ENCODE measurements at places on chromosomes 1 and 21.

DNA sequence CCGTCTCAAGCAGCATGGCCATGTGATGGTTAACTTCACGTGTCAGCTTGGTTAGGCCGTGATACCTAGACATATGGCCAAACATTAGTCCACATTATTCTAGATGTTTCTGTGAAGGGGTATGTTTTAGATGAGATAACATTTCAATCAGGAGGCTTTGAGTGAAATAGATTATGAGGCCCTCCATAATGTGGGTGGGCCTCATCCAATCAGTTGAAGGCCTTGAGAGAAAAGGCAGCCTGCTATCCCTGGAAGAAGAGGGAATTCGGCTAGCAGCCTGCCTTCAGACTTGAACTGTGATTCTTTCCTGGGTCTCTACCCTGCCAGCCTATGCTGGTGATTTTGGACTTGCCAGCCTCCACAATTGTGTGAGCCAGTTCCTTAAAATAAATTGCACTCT lies 90.1 kb downstream of the ZSCAN20 start:
- DNase-seq = no peak

- DNase-seq = no peak
These were observed 346.9 kb upstream of the DAB1 start for GRCh38 chr1:57770772-57771171.

DNA sequence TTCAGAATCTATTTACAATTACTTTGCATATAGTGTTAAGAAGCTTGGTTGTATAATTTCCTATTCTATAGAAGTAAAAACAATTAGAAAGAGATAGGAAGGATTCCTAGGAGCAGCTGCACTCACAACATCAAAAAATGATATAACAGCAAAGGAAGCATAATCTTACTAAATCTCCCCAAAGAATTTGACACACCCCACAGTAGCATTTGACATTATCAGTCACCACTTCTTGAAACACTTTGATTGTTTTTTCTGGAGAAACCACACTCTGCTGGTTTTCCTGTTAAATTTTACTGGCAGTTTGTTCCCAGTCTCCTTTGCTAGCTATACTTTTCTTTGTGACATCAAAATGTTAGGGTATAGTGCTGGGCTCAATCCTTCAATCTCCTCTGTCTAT lies 100.8 kb upstream of the KIAA1614 start:
- no peak for DNase-seq

GRCh38 chr1:219993554-219994433 lies 52.5 kb downstream of the EPRS1 start:
- no peak for DNase-seq

- DNase-seq = no peak
These were observed 682.9 kb upstream of the ADAMTS5 start for GRCh38 chr21:27649762-27650161.

GRCh38 chr1:179876300-179876715 lies 1.3 kb downstream of the TOR1AIP2 start:
- DNase-seq = peak; percentile 78

- DNase-seq = peak; percentile 65
These were observed 5.5 kb upstream of the RGS21 start for GRCh38 chr1:192311281-192311680.

DNA sequence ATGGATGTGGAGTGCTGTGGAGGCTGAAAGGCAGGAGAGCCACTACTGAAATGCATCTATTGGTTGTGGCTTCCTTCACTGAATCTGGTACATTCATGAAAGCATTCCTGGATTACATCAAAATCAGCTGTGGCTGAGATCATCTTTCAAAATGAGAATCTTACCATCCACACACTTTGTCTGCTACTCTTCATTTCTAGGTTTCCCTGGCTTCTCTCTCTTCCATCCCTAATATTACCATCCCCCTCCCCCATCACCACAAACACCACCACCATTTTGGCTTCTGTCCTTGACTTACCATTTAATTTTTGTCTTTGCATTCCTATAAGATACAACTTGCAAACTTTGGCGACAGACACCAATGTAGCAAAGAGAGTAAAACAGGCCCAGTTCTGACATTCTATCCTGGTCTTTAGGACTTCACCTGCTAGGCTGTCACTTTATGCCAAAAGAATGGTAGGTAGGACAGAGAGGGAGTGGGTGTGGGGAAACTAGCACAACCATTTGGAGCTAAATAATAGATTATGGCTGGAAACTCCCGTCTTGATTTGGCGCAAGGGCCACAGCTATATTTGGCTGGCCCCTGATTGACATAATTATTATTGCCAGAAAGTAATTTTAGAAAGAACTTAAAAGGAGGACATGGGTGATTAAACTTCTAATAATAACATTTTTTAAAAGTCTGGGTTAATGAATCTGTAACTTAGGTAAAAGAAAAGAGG lies 15.1 kb upstream of the DUSP10 start:
- DNase-seq = peak; percentile 51

DNA sequence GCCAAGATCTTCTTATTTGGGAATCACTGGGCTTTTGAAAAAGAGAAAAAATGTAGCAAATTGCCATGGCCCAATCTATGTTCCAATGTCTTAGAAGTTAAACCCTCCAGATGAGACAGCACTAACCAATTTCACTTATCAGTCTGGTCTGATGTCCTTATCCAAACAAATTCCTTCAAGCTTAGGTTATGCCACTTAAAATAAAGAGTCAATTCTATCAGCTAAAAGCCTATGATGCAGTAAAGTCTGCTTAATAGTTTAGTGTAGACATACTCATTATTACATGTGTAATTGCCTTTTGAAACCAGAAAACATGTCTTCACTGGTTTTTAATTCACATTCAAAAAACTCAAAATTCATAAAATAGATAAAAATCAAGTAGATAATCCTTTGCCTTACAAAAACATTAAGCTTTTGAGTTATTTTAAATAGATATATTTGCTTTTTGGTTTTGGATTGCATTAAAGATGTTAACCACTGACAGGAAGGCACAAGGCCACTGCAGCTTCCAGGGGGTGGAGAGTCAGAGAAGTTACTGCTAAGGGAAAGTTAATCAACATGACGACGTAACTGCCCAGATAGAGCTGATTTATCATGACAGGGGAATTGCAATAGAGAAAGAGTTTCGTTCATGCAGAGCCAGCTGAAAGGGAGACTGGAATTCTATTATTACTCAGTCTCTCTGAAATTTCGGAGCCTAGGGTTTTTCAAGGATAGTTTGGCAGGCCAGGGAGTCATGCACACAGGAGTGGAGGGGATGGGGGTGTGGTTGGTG lies 106.1 kb downstream of the MAP3K21 start:
- peak; percentile 36 for DNase-seq

GRCh38 chr1:213110349-213111300 lies 59.6 kb downstream of the RPS6KC1 start:
- DNase-seq = no peak

DNA sequence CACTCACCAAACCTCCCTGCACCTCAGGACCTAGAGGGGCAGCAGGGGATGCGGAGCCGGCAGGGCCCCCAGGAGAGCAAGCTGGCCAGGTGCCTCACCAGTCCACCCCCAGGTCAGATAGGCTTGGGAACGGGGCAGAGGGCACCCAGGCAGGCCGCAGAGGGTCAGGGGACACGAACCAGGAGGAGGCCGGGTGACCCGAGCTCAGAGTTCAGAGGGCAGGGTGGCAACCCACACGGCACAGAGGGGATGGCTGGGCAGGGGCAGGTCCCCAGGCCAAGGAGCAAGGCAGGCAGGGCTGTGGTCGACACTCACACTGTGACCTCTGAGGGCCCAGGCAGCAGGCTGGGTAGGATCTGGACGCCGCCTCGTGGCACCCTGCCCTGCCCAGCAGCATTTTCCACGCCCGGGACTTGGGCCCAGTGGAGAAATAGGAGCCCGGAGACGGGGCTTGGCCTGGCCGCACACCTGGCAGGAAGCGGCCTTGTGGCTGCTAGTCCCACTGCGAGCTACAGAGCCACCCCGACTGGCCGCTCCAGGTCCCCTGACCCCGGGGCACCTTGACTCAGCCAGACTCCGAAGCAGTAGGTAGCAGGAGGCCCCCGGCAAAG lies 5.3 kb downstream of the DVL1 start:
- no peak for DNase-seq

GRCh38 chr1:99496067-99496466 lies 149.8 kb upstream of the PALMD start:
- DNase-seq = peak; percentile 52

DNA sequence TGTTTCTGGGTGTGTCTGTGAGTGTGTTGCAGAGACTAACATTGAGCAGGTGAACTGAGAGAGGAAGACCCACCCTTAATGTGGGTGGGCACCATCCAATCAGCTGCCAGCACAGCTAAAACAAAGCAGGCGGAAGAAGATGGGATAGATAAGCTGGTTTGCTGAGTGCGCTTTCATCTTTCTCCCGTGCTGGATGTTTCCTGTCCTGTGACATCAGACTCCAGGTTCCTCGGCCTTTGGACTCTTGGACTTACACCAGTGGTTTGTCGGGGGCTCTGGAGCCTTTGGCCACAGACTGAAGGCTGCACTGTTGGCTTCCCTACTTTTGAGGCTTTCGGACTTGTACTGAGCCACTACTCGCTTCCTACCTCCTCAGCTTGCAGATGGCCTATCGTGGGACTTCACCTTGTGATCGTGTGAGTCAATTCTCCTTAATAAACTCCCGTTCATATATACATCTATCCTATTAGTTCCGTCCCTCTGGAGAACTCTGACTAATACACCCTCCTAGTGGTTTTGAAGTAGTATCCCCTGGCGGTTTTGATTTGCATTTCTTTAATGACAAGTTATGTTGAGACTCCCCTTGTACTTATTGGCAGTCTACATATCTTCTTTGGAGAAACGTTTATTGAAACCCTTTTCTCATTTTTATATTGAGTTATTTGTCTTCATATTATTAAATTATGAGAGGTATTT lies 546.6 kb upstream of the TMPRSS15 start:
- DNase-seq = no peak

- no peak for DNase-seq
These were observed 5.2 kb downstream of the SOX13 start for GRCh38 chr1:204077979-204078696.

DNA sequence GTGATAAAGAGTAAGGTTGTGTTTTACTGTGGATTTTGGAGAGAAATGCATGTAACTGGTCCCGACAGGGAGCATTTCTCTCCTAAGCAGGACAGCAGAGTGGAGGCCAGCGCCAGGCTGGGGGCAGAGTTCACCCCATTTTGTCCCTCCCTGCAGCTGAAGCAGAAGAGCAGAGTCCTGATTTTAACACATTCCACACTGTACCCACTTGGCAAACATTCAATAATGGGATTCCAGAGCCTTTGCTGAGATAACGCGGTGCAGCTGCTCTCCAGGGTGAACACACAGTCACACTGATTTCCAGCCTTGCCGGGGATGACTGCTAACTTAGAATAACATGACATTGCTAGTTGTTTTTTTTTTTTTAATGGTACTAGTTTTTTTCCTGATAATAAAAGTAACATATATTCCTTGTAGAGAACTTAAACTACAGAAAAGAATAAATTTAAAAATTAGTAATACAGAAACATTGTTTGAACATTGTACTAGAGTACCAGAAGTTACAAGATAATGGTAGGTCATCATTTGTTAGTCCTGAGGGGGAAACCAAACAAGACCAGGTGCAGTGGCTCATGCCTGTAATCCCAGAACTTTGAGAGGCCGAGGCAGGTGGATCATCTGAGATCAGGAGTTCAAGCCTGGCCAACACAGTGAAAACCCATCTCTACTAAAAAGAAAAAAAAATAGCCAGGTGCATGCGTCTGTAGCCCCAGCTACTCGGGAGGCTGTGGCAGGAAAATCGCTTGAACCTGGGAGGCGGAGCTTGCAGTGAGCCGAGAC lies 77.2 kb downstream of the SCCPDH start:
- DNase-seq = peak; percentile 16

DNA sequence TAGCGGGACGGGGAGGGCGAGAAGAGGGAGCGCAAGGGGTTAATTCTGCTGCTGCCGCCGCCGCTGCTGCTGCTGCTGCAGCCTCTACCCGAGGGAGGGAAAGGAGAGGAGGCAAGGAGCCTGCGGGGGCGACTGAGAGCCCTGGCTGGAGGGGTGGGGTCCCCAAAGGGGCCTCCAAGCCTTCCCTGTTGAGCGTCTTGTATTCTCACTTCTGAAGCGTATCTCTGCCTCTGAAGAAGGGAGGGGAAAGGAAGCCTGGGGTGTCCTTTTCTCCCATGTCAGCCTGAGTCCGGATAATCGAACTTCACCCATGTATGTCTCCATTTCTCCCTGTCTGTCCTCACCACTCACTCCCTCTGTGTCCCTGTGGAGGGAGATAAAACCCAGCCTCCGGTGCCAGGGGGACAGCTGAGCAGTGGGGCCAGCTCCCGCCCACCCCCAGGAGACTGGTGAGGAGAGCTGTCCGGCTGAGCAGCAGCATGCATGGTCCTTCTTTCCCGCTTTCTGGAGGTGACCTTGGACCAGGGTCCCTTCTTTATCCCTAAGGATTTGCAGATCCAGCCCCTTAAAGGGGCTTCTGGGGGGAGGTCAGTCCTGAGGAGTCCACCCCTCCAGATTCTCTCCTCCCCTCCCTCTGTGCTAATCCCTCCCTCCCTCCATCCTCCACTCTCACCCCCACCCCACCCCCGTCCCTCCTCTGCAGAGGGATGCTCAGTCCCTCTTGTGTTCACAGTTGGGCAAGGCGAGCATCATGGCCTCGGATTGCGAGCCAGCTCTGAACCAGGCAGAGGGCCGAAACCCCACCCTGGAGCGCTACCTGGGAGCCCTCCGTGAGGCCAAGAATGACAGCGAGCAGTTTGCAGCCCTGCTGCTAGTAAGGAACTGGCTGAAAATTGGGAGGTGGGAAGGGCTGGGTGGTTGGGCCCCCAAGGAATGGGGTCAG lies 1.0 kb downstream of the NCDN start:
- peak; percentile 22 for DNase-seq

DNA sequence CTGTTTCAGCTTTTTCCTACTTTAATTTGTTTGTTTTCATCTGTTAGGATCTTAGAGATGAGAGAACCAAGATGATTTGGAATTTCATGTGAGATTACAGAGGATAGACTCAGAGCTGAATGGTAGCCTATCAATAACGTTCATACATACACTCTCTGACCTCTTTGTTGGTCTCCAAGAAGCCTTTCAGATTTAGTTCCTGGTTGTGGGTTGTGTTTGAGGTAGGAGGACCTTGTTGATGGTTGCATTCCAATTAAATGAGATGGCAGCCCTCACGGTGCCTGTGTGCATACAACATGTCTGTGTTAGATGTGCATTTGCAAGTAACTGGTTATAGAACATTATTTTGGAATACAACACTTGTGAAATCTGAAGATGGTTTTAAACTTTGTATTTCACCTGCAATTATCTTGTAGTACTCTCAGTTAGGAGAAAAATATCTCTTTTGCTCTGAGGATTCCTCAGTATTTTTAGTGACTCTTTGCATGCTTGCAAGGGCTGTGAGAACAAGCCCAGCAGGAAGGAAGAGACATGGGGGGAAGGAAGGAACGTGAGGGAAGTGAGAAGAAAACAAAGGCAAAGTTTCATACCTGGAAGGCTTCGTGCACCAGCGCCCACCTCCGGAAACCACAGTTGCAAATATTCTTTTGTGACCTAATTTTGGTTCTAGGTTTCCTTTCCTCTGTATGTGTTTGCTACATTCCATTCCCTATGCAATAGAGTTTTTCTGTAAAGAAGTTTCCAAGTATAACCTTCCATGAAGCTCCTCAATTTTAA lies 291.8 kb downstream of the DISC1 start:
- DNase-seq = peak; percentile 42

DNA sequence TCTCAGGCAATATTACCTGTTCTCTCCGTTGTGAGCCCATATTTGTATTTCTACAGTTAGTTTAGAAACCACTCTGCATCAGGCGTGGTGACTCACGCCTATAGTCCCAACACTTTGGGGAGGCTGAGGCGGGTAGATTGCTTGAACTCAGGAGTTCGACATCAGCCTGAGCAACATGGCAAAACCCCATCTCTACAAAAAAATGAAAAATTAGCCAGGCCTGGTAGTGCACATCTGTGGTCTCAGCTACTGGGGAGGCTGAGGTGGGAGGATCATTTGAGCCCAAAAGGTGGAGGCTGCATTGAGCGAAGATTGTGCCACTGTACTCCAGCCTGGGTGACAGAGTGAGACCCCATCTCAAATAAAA lies 19.7 kb upstream of the ID3 start:
- no peak for DNase-seq

All from amniotic epithelial cell (primary cell).